ENCODE measurements at places on chromosomes 6 and 20.
A peak's percentile ranks its signal among the peaks of the same experiment; 100 is the strongest.

- no peak for DNase-seq
Observed at GRCh38 chr6:22613695-22614094, 44.3 kb downstream of the HDGFL1 start.

DNA sequence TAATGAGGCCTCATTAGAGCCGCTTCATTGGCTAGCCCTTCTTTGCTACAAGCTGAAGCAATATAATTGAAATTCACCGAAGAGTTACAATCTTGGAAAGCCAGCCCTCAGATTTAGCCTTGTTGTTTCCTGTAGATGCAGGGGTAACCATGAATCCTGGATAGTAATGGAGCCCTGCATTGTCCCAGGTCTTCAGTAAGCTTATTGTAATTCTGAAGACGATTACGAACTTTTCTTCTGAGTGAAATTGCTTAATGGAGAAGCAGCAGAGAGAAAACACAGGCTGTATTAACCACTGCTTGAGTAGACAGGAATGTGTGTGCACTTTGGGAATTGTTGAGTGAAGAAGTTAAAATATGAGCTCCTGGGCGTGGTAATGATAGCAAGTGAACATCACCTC is 26.3 kb upstream of the NAA20 start:
- no peak for DNase-seq

GRCh38 chr6:138973466-138974153 is 14.4 kb downstream of the REPS1 start:
- no peak for DNase-seq

- no peak for DNase-seq
Observed at GRCh38 chr6:12875051-12875450, 158.5 kb downstream of the PHACTR1 start.

- DNase-seq: no peak
Observed at GRCh38 chr6:35047265-35048011, 93.7 kb downstream of the TCP11 start.

- DNase-seq: no peak
Observed at GRCh38 chr6:105886814-105887544, 199.2 kb upstream of the PRDM1 start.

GRCh38 chr6:148565321-148565926 is 181.4 kb upstream of the UST start:
- DNase-seq: no peak

DNA sequence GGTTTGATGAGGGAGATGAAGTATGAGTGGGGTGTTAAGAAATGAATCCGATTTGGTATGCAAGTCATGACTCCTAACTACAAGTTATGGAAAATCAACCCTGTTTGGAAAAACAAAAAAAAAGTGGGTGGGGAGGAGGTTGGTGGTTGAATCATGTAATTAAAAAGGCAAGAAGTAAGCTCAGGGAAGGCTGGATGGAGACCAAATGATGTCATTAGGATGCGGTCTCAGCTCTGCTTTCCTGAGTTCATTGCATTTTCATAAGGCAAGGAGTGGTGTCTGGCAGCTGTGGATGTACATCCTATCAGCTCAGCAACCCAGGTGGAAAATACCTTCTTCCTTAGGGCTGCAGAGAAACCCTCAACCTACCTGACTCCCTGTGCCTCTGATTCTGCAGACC is 60.4 kb upstream of the AKAP12 start:
- no peak for DNase-seq

DNA sequence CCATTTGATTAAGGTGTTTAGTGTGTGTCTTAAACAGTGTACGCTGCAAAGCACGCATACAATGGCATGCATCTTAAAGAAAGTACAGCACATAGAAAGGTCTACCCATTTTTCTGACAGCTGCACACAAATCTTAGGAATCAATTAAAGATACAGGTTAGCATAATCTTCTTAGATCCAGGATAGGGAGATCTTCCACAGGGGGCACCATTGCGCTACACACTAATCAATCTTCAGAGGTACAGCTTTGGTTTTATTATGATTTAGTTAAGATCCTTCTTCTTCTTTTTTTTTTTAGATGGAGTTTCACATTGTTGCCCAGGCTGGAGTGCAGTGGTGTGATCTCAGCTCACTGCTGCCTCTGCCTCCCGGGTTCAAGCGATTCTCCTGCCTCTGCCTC is 63.7 kb upstream of the BEND3 start:
- no peak for DNase-seq

DNA sequence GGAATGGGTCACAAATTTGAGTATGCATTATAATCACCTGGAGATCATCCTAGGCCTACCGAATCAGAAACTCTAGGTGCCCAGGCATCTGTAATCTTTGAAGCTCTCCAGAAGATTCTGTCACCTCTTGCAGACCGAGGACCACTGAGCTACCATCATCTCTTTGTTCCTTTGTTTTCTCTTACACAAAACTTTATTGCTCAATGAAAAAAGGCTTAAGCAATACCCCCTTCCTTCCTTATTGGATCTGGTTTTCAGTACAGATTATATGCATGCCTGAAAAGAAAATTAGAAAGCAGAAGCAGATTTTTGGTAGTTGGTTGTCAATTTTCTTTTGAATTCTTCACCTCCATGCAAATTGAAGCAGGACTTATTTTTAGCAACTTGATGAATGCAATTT is 31.3 kb downstream of the STX11 start:
- DNase-seq: no peak

GRCh38 chr6:95978230-95978629 is 37.5 kb upstream of the FUT9 start:
- DNase-seq: no peak

- DNase-seq: peak; percentile 68
Observed at GRCh38 chr6:111730864-111731263, 125.2 kb upstream of the TRAF3IP2 start.

- DNase-seq: no peak
Observed at GRCh38 chr6:126180585-126180984, 159.3 kb upstream of the CENPW start.

- peak; percentile 56 for DNase-seq
Observed at GRCh38 chr20:51284871-51285270, 257.6 kb downstream of the NFATC2 start.

- DNase-seq: no peak
Observed at GRCh38 chr6:77292564-77293546, 170.4 kb downstream of the HTR1B start.

DNA sequence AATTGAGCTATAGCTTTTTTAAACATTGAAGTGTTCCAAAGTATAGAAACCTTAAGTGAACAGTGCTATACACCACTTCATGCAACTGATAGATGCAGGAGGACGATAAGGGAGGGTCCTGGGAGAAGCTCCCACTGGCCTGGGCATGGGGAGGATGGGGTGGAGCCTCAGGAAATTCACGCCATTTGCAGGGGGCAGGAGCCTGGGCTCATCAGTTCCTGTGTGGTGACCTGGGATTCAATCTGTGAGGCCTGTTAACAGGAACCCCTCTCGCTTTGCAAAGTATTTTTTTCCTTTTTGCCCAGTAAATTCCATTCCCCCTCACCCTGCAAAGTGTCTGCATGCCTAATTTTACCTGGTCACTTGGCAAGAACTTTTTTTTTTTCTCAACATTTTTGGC is 11.0 kb upstream of the ASCC3 start:
- DNase-seq: no peak

GRCh38 chr20:577167-577791 is 32.8 kb downstream of the TCF15 start:
- DNase-seq: no peak

GRCh38 chr6:160253292-160253691 is 5.3 kb downstream of the SLC22A2 start:
- no peak for DNase-seq

GRCh38 chr6:161377116-161377515 is 103.3 kb upstream of the AGPAT4 start:
- DNase-seq: no peak

DNA sequence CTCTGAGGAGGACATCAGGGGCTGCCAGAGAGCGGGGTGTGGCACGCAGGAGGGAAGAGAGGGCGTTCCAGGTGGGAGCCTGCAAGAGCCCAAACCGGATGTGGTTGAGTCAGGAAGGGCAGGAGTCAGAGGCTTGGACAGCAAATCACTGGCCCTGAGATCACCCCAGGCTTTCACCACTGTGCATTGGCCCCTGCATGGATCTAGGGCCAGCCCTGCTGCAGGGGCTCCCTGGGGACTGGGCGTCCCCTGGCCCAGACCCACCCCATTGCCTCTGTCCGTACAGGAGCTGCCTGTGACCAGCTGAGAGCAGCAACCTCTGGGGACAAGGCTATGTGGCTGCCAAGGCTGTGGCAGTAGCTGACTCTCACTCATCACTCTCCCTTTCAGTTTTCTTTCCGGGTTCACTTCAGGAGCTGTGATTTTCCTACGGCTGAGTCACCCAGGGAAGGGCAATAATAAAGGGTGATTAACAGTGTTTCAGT is 33.9 kb downstream of the KCNK17 start:
- no peak for DNase-seq

GRCh38 chr6:74071214-74071613 is 375.2 kb downstream of the CD109 start:
- no peak for DNase-seq

- no peak for DNase-seq
Observed at GRCh38 chr6:86685230-86685797, 252.0 kb upstream of the HTR1E start.

- no peak for DNase-seq
Observed at GRCh38 chr6:134173366-134173725, 120.9 kb upstream of the SLC2A12 start.

DNA sequence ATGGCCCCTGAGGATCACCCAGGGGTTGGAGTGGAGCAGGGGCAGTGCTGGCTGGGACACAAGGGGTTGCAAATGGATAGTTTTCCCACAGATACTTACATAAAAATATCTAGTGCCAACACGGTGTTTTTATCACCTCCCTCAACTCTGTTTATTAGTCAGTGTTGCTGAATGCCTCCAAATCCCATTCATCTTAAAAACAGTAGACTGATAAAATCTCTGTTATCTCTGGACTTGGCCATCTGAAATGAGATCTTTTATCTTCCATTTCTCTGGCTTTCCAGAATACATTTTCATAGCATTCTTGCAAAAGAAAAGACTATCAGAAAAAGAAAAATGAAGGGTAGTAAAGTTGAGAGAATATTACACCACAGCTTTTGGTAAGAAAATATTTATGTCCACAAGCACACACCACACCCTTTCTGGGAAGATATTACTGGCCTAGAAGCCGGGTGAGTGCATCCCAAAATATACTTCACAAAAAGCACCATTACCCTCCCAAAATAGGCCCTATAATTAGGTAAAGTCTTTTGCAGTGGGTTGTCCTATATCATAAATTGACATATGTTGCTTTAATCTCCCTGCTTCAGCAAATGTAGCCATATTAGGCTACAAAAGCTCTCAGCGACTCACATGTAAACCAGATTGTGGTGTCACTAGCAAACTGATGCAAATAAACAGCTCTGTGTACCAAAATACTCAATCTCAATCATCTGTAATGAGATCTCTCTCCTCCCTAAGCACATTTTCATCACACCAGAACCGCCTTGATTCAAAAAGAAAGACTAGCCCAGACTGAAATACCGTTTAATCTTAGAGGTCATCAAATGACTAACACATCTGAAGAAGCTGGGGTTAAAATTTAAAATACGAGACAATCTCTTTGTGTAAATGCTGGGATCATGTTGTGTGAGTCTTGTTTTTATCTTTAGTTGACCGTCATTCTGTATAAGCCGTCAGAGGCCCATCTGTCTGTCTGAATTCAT is 96.7 kb downstream of the FYN start:
- no peak for DNase-seq

DNA sequence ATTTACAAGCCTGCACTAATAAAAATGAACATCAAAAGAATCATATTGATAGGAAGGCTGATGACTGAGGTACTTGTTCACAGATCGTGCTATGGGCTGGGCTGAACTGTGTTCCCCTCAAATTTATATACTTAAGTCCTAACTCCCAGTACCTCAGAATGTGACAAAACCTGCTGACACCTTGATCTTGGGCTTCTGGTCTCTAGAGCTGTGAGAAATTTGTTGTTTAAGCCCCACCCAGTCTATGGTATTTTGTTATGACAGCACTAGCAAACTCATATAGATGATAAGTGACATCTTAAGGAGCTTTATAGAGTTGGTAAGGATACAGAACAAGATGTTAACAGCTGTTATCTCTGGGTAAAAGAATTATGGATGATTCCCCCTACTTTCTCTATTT is 13.8 kb downstream of the UBE2V1 start:
- DNase-seq: no peak

DNA sequence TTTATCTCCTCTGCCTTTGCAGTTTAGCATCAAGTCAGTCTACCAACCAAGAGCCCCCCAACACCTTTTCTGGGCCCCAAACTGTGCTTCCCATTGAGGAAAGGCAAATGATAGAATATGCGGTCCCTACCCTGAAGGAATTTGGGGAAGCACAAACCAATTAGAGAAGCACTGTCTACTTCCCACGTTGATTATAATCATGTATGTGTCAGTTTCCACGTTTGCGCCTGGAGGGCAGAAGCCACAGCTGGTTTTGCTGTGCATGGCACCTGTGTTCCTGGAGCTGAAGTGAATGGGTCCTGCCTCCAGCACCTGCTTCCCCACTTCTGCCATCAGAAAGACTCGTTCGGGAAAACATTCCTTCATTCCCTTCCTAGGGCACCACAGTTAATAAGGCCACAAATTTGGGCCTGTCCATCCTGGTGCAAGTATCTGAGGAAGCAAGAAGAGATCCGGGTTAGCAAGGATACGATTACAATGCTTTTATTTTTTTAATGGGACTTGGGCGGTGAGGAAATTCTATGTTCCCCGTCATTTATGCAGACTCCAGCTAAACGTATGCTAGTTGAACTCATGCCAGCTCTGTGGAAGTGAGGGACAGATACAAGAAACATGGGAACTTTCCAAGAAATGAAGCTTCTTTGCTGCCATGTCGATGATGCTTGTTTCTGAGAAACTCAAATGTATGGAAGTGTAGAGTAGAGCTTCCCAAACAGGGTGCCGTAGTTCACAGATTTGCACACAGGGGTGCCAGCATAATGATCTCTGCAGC is 333.5 kb downstream of the NRN1 start:
- DNase-seq: no peak

- no peak for DNase-seq
Observed at GRCh38 chr20:2918096-2919049, 45.1 kb downstream of the PTPRA start.

DNA sequence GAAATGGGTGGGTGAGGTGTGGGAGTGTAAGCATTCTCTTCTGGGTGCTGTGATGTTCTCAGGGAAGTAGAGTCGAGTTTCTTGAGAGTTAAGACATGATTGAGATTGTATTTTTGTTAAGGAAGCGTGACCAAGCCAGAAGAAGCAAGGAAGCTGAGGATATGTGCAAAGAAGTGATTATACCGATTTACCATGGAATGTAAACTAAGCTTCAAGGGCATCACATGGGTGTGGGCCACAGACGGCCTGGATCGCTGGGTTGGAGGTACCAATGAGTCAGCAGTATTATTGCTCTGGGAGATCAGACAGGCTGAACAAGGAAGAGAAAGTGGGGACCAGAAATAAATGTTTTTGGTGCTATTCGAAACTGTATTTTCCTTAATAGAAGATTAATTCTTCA is 184.1 kb upstream of the GMDS start:
- DNase-seq: no peak
